ENCODE measurements at places on chromosomes 6 and 20.

DNA sequence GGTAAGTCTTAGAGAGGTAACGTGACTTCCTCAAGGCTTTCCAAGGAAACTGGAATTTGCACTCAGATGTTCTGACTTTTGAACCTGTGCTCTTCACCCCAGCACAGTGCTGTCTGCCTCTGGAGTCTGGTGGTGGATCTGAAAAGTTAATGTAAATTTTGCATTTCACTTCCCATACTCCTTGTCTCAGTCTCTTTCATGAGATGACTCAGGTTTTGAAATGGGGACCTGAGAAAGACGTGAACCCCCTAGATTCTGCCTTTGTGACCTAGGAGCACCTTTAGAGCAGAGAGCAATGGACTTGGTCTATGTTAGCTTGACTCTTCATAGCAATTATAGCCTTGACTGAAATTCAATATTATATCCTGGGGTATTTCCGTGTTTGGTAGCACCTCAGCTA, 223.0 kb downstream of the QKI start:
- no peak for DNase-seq

GRCh38 chr20:46279103-46279502, 29.2 kb downstream of the CDH22 start:
- no peak for DNase-seq

DNA sequence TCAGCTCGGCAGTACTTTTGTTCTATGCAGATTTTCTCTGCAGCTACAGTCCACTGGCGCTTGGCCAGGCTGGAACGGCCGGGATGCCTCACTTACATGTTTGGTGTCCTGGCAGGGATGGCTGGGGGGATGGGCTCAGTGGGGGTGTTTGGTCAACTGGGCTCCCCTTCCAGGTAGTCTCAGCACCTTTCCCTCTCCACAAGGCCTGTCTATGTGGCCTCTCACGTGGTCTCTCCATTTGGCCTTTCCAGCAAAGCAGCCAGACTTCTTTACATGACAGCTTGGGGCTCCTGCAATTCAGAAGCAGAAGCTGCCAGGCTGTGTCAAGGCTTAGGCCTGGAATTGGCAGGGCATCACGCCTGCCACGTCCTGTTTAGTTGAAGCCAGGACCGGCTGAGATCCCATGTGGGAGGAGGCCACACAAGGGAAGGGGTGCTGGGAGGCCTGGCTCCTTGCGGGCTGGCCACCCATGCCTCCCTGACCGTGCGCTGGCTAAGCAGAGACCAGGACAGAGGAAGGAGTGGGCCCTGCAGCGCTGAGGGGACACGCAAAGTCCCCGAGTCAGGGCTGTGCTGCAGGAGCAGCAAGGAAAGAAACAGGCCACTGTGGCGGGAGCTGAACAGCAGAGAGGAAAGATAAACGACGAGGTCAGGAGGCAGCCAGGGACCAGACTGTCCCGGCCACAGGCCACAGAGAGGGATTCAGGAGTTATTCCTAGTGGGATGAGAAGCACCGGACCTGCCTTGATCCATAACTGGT, 38.9 kb downstream of the MGME1 start:
- DNase-seq: peak; percentile 21

GRCh38 chr6:155455766-155456165, at the start of gene NOX3:
Gene NOX3 (minus strand): TSS chr6:155455839. CDS start chr6:155455800, 39 bp downstream.
- no peak for DNase-seq

GRCh38 chr6:128172752-128173682, 272.2 kb upstream of the THEMIS start:
- DNase-seq: no peak

DNA sequence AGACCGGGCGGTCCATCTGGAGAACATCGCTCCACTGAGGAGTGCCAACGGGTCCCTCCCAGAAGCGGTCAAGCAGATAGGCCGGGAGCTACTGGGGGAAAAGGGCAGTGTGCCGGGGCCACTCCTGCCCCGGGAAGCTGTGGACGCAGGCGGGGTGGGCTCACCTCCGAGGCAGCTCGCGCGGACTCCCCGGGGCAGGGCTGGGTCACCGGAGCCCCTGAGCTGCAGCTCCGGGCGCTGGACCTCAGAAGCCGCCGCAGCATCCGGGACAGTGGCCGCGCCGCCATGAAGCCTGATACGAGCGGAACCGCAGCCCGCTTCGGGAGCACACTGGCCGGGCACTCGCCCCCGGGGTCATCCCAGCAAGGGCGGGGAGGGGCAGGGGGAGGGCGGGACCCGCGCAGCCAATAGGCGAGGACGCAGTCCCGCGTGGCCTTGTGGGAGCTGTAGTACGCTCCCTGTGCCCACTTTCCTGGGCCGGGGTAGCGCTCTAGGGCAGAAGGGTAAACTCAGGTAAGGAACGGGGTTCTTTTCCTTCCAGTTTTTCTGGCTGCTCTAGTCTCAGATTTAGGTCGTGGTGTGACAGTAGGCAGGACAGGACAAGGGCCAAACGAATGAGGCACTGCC, at the start of gene MOCS1:
Gene MOCS1 (minus strand): TSS at position 332 of the 627 bp plus-strand sequence. CDS start 45 bp downstream, at position 287.
- peak; percentile 79 for DNase-seq

DNA sequence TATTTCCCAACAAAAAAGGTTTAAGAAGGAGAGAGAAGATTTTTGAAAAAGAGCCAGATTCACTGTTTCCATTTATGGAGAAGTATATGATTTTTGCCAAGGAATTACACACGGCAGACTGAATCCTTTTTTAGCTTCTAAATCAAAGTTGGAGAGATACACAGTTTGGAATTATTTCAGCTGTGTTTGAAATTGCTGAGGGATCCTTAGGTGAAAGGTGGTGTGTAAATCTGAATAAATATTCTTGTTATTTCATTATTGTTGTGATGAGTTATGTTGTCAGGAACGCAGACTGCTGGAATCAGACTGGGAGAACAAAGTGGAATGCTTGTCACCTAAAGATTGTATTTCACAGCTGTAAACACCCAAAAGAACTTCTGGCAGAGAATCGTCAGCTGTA, 168.5 kb upstream of the AKIRIN2 start:
- DNase-seq: no peak

DNA sequence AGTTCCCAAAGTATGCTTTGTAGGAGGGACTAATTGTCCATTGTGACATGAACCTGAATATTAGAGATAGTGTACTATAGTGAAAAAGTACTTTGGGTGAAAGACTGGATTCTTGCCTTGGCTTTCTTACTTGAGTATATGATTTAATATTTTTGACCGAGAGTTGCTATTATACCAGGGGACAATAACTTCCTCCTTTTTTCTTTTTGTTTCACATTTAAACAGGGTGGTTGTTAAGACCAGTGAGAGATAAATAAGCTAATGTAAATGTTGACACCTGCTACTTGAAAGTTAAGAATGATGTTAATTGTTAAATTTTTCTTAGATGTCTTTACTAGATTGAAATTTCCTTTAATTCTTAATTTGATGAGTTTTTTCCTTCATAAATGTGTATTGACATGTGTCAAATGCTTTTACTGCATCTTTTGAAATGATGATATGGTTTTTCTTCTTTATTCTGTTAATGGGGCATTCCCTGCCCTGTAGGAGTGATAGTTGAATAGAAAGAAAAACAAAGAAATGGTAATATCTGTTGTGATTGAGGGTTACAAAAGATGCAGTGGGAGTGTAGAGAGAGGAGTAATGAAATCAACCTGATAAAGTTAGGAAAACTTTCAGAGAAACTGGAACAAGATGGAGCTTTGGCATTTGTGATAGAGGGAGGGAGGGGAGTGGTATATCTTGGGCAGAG, 48.4 kb downstream of the ZFAND3 start:
- DNase-seq: no peak

GRCh38 chr20:4697831-4698221, 23.9 kb upstream of the PRND start:
- no peak for DNase-seq

GRCh38 chr20:22974354-22974753, 60.8 kb upstream of the SSTR4 start:
- no peak for DNase-seq

- DNase-seq: no peak
These were observed 25.1 kb upstream of the FBXO30 start for GRCh38 chr6:145839653-145840052.

DNA sequence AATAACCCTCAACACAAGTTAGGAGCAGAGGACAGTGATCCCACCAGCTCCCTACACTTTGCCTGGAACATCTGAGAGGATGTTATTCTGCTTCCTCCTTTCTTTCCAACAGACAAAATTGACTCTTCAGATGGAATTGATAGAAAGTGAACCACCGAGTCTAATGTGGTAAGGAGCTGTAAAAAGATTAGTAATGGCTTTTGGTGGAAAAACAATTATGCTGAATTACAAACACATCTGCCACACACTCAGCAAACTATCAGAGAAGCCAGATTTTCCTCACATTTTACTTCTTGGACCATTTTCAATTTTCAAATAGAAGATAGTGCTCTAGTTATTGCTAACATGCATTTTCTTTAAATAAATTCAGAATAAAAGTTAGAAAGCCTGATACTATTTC, 171.8 kb upstream of the COL21A1 start:
- no peak for DNase-seq

DNA sequence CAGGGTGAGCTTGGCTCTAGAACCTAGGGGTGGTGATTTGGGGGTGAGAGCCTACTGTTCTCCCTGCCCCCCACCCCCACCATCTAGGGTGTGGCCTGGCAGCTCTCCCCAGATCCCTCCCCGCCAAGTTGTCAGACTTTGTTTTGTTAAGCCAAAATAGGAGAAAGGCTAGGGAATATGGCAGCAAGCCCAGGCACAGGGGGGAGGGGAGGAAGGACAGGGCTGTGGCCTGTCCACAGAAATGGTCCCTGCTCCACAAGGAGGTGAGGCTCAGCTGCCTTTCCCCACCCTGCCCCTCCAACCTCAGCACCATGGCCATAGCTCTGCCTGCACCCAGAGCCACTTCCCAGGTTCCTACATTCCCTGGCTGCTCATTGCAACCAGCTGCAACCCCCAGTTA, 17.2 kb downstream of the SCUBE3 start:
- DNase-seq: no peak

GRCh38 chr6:108689272-108690161, 128.8 kb downstream of the FOXO3 start:
- DNase-seq: no peak

DNA sequence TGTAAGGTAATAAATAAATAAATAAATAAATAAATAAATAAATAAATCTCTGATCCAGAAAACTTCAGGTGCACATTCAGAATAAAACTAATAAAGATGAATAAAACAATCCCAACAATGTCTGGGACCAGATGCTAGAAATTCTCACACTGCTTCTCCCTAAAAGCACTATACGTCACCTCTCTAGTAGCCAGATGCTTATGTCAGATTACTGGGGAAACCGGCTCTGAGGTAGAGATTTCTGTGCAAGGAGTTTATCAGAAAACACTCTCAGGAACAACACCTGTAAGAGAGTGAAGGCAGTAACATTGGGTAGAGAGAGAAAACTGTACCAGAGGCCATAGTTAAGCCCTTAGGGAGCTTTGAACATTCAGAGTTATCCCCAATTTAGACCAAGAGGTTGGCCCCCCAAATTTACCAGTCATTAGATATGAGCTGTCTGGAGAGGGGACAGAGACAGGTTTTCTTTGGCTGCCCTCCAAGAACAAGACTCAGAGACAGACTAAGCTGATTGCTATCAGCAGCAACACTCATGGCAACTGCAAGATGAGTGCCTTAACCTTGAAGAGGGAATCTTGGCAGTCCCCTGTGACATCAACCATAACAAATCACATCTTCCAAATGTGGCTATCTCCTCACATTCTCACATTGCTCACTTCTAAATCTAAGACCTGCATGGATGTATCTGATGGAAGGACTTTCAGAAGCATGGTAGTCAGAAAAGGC, 151.2 kb upstream of the BMP5 start:
- no peak for DNase-seq

- DNase-seq: no peak
These were observed 62.4 kb downstream of the AGPAT4 start for GRCh38 chr6:161211380-161212035.

DNA sequence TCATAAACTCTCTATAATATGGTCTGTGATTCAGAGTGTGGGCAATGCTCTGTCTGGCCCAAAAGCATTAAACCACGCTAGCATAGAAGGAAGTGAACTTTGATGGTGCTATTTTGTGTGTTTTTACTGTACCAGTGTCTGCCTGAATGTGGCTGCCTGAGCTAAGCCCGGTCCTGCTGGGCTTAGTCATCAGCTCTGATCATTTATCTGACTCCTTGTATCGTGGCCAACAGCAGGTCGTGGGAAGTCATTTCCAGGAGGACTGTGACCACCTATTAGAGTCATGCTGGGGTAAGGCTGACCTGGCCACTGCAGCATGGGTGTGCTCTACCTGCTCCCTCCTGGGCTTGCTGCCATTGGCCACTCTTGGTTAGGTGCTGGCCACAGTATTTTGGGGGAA, 239.1 kb upstream of the CEP162 start:
- no peak for DNase-seq

DNA sequence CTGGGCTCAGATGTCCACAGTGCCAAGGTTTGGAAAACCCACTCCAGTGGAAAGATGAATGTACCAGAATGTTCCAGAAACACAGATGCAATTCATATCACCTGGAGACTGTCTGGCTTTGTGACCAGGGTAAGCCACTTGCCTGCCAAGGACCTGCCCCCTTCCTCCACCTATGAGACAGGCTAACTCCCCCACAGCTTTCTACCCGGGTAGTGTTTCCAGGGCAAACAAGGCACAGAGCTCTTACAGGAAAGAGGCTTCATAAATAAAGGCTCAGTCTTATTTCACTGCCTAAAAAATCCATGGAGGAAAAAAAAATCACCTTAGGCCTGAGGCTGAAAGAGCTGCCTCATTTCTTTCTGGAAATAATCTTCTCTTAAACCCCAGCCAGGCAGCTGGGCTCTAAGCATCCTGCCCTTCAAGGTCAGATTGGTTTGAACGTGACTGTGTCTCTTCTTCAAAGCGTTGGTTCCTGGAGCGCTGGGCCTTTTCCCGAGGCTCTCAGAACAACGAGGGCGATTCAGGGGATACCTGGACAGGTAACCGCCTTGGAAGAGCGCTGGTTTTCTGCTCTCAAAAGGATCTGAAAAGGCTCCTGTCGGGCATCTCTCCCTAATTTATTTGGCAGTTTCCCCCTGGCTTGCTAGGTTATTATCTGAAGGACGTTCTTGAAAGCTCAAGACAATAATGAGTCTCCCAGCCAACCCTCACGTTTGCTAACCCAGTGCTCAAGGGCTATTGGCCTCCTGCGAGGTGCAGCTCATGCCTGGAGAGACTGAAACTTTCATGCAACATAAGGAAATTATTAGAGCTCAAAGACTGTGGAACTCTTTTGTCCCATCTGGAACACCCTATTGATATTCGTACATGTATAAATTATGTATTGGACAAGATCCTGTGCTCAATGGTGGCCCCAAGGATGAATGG, 199.2 kb upstream of the PMEPA1 start:
- no peak for DNase-seq

DNA sequence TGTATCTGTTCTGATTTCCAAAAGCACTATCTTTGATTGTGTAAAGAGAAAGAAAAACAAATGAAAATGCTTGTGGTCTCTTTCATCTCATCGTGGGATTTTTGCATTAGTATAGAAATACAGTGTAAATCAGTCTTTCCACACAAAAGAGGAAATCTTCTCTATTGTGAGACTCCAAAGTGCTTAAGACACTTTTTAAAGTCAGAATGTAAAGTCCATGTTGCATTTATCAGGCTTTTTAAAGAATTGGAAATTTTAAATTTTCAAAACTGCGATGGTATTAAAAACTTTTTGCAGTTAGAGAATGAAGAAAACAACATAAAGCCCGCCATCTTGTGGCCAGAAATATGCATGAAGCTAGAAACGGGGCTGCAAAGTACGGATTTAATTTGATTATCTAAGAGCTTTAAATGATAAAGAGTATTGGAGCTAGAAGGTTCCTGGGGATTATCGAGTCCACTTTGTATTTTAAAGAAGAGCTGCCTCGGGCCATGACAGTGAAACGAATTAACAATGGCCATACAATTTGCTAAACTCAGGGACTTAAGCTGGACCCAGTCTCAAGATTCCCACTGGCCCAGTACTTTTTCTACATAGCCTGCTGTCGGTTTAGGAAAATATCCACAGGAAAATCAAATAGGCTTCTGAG, 339.6 kb downstream of the ARHGAP18 start:
- DNase-seq: no peak

GRCh38 chr6:87721311-87721710, 19.3 kb upstream of the AKIRIN2 start:
- no peak for DNase-seq
